ENCODE measurements at places on chromosomes 16 and 17.

- no peaks in the 10 kb centered on the region for H3K27me3 ChIP-seq
- H3K27ac ChIP-seq, result no peak within 1 kb of the TSS
- H3K36me3 ChIP-seq, result no peaks in the 10 kb centered on the region
Observed at GRCh38 chr16:67279296-67280089, at the start of gene PLEKHG4. Gene PLEKHG4 (plus strand): TSS chr16:67279532. CDS start chr16:67280045, 513 bp downstream.

- H3K27me3 ChIP-seq, result no peaks in the 10 kb centered on the region
- DNase-seq, result no peak
- no peak overlapping the region for H3K4me3 ChIP-seq
- no peak overlapping the region for H3K27ac ChIP-seq
- no peaks in the 10 kb centered on the region for H3K36me3 ChIP-seq
Observed at GRCh38 chr16:67311607-67312488, 14.7 kb downstream of the KCTD19 start.

DNA sequence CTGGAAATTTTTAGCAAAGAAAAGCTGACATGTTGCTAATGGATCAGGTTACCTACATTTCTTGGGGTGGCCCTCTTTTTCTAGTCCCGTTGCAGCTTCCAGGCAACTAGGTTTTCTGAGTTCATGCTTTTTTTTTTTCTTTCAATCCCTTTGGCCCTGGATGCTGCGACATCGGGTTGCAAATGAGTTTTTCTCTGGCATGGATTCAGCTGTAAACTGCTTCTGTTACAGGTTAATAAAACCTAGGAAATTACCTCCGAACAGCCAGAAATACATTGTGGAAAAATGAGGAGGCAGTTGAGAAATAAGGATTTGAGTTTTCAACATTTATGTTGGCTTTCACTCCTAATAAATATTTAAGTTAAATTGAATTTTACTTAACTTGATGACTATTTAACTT, 149.8 kb upstream of the MAF start:
- H3K4me3 ChIP-seq, result no peak overlapping the region
- H3K27ac ChIP-seq, result no peak overlapping the region
- no peak for DNase-seq
- H3K4me1 ChIP-seq, result no peaks in the 10 kb centered on the region
- H3K27me3 ChIP-seq, result no peaks in the 10 kb centered on the region

GRCh38 chr17:39264119-39264518, 38.4 kb upstream of the STAC2 start:
- no peaks in the 10 kb centered on the region for H3K27me3 ChIP-seq
- no peaks in the 10 kb centered on the region for H3K4me1 ChIP-seq
- no peak for DNase-seq
- no peak overlapping the region for H3K27ac ChIP-seq
- H3K36me3 ChIP-seq, result peaks cover 33% of the 10 kb centered on the region

DNA sequence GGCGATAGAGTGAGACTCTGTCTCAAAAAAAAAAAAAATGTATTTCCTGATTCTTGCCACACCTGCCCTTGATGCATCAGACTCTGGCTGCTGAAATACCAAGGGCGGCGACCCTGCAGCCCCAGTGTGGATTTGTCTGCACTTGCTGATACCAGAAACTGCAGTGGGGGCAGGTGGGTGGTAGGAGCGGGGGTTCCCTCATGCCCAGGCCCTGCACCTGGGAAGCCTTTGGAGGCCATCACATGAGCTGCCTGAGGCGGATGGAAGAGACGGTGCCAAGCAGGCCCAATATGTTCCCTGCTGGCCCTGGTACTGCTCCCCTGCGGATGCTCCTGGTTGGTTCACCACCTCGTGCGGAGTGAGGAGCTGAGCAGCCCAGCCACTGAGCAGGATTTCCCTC, 50.6 kb downstream of the MARF1 start:
- no peak overlapping the region for H3K4me3 ChIP-seq
- no peak overlapping the region for H3K27ac ChIP-seq
- no peak for DNase-seq
- H3K36me3 ChIP-seq, result peaks cover 21% of the 10 kb centered on the region
- no peaks in the 10 kb centered on the region for H3K4me1 ChIP-seq
- no peaks in the 10 kb centered on the region for H3K27me3 ChIP-seq

- no peaks in the 10 kb centered on the region for H3K4me1 ChIP-seq
- peak; percentile 46 for DNase-seq
Observed at GRCh38 chr17:11871773-11872172, 125.5 kb downstream of the ZNF18 start.

DNA sequence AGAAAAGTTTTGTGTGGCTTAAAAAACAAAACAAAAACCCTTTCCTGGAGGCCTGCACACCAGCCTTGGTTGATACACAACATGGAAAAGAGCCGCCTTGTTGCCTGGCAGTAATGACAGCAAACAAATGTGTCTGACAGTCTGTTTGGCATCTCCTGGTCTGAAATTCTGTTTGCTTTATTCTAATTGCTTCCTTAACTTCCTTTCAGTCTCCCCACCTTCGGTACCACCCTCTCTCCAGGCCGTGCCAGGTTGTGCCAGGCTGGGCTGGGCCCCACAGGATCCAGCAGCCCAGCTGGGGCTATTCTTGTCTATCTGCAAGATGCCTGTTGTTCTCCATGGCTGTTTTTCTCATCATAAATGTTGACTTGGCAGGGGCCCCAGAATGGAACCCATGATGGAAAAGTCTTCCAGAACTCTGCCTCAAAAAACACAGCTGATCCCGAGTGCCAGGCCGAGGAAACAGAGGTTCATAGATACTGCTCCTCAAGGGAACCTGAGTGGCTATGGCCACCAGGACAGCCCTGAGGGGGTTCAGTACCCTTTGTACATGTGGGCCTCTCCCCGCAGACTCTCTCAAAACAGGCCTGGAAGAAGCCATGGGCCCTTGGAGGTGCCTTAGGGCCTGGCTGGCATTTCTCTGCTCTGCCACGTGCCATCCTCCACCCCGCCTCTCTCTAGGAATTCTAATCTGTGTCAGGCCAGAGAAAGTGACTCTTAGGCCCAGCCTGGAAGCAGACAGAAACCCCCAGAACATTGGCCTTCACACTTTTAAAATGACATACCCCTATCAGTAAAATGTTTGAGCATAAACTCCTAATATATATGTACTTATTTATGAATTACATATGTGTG, 50.5 kb downstream of the YPEL2 start:
- H3K4me1 ChIP-seq, result peaks cover 8% of the 10 kb centered on the region
- H3K27me3 ChIP-seq, result no peaks in the 10 kb centered on the region
- no peak overlapping the region for H3K4me3 ChIP-seq

GRCh38 chr17:64253470-64253869, 9.6 kb downstream of the TEX2 start:
- peaks cover 13% of the 10 kb centered on the region for H3K4me1 ChIP-seq
- H3K36me3 ChIP-seq, result no peaks in the 10 kb centered on the region
- H3K4me3 ChIP-seq, result no peak overlapping the region

All from liver (tissue), 10 donors.